ENCODE measurements at places on chromosomes 11 and 22.

DNA sequence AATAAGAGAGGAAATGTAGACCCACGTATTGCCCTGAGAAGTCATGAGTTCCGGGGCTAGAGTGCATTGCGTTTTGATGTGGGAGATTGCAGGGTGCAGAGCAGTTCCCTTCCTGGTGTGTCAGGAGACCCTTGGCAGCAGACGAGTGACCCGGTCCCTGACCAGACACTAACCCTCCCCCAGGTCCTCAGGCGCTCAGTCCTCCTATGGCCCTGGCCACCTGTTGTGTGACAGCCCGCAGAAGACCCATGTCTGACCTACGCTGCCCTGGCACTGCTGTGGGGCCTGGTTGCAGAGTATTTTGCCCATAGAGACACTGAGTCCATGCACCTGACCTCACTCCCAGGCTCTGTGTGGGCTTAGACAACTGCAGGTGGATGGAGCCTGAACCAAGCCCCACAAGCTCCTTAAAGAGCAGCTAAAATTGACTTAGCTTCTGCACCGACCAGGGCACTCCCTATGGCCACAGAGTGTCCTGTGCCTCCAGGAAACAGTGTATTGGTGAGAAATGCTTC lies 833.8 kb downstream of the TBC1D22A start:
- no peak for DNase-seq

GRCh38 chr22:36977401-36977861 lies 41.8 kb downstream of the TST start:
- DNase-seq = no peak

GRCh38 chr11:13962562-13963168 lies at the start of gene SPON1:
TSS of gene SPON1 (plus strand) at chr11:13962723. CDS start at chr11:13962905, 182 bp downstream.
- DNase-seq = no peak

GRCh38 chr11:19844806-19845205 lies 132.2 kb downstream of the NAV2 start:
- no peak for DNase-seq

DNA sequence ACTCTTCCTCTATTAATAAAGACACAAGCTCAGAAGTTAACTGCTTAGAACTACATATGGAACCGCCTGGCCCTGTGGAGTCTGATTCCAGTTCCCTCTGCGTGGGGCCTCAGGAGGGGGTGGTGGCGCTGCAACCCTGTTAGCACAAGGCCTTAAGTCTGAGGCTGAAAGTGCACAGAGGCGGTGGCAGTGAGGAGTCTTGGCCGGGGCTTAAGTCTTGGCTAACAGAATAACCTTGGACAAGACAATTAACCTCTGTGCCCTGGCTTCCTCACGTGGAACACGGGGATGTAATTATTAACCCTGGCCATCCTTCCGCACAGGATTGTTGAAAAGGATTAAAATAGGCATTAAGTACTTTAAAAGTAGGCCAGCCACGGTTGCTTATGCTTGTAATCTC lies 191.5 kb downstream of the CEP164 start:
- DNase-seq = no peak

DNA sequence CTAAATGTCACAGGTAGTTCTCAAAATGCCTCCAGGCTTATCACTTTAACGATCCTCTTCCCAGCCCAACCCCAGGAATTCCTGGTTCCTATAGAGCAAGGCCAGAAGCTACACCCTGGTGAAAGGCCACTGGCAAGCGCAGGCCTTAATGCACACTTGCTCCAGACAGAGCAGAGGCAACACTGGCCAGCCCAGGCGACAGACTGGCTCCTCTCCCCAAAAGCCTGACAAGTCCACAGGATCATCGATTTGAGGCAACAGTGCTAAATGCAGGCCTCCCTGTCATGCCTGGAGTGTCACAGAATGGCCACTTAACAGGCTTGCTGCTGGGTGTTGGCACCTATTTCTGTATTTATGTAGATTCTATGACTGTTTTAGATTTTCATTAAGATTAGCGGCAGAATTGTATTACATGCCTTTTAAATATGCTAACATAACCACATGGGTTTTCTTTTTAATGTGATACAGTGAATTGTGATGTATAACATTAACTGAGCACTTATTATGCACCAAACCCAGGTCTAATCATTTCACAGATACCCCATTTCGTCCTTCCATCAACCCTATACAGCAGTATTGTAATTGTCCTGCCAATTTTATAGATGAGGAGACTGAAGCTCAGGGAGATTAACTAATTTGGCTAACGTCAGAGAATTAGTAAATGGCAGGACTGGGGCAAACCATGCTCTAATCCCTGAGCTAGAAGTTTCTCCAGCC lies 38.6 kb downstream of the PACSIN2 start:
- DNase-seq = no peak

DNA sequence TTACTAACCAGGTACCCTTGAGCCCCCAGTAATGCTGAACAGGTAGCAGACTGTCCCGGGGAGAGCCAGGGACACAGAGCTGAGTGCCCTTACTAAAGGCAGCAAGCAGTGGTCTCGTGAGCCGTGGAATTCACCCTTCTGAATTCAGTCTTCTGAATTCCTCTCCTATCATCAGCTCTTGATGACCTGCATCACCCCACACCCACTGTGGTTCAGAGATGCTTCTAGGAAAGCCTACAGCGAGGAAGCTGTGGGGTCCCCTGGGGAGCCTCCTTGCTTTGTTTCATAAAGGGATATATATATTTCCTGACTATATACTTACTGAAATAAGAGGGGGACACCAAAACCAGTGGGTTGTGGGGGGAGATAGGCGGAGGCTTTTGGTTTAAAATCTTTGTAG lies 2.6 kb downstream of the SPATA19 start:
- DNase-seq = no peak

- DNase-seq = no peak
Measured at GRCh38 chr22:44386386-44387035, 73.8 kb upstream of the SHISAL1 start.

GRCh38 chr11:87125257-87125656 lies 87.5 kb downstream of the TMEM135 start:
- no peak for DNase-seq

- no peak for DNase-seq
Measured at GRCh38 chr11:86738568-86738967, 61.8 kb upstream of the PRSS23 start.

GRCh38 chr11:43397251-43397650 lies 38.5 kb downstream of the TTC17 start:
- DNase-seq = no peak

- no peak for DNase-seq
Measured at GRCh38 chr11:23919455-23919854, 577.4 kb upstream of the LUZP2 start.

- no peak for DNase-seq
Measured at GRCh38 chr22:46008836-46009596, 32.1 kb upstream of the WNT7B start.

DNA sequence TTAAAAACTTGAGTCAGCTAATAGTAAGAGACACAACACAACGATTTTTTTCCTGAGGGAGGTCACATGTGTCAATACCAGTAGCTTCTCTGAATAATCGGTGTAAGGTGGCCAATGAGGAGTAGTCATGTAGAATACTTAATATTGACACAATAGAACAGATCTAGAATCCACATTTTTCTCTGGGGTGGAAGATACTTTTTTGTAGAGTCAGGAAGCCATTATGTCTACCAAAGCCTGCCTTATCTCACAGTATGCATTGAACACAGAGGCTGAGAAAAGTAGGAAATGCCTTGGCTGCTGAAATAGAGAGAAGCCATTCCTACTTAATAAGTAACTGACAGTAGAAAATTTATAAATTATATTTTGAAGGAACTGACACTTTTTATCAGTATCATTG lies 725.0 kb downstream of the METTL15 start:
- DNase-seq = no peak

- DNase-seq = no peak
Measured at GRCh38 chr22:30662040-30662439, 5.6 kb downstream of the DUSP18 start.

GRCh38 chr22:16955081-16955480 lies 52.9 kb downstream of the GAB4 start:
- no peak for DNase-seq

- no peak for DNase-seq
Measured at GRCh38 chr22:36852056-36852973, 8.5 kb upstream of the NCF4 start.

DNA sequence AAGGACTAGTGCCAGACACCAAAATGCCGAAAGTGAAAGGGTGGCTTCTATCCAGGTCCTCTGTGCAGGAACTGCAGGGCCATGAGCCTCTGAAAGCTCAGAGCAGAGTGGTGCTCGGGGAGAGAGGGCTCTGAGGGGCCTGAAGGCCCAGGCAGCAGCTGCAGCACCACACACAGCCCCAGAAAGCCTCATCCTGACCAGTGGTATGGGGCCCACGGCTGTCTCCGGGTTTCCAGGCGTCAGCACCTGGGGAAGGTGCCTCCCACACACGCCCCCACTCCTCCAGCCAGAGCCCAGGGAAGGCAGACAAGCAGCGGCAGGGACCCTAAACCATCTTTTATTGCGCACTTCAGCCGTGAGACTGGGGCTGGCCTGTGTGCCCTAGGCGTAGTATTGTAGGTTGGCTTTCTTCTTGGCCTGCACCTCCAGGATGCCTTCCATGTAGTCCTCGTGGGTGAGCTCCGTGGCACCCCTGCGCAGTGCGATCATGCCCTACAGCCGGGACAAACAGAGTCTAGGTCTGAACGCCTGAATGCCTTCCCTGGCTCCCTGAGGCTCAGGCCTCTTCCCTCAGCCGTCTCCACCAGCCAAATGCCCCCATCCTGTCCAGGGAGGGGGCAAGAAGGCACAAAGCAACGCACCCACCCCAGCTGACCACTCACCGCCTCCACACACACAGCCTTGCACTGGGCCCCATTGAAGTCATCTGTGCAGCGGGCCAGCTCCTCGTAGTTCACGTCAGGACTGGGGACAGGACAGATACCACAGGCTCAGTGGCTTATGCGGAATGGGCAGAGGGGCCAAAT lies 7.6 kb downstream of the PSMC3 start:
- no peak for DNase-seq

DNA sequence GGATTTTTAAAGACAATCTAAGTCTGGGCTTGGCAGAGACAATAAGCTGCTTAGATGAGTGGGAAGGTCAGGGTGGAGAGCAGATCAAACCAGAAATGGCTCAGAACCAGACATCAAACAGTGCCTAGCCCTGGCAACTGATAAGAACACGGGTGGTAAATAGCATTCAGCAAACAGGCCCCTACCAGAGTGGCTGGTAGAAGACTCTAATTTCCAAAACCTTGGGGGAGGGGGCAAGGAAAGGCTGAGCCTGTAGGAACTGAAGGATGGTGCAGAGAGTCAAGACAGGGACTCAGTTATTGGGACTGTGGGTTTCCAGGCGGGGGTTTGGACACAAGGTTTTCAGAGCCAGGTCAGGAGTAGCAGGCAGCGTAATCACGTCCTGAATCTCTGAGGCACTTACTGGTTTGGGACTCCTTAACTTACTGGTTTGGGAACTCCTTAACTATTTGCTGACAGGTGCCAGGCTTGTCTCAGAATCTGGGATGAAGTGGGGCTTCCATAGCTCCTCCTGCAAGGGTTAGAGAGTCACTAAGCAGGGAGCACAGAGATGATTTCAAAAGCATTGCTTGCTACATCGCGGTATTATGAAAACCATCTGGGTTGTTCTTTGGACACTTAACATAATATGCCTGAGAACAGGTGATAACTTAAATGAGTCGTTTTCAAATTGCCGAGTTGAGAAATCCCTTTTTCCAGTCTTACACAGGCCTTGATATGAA lies 5.7 kb upstream of the ABTB2 start:
- DNase-seq = no peak

GRCh38 chr11:128552783-128553661 lies 34.3 kb downstream of the ETS1 start:
- no peak for DNase-seq

DNA sequence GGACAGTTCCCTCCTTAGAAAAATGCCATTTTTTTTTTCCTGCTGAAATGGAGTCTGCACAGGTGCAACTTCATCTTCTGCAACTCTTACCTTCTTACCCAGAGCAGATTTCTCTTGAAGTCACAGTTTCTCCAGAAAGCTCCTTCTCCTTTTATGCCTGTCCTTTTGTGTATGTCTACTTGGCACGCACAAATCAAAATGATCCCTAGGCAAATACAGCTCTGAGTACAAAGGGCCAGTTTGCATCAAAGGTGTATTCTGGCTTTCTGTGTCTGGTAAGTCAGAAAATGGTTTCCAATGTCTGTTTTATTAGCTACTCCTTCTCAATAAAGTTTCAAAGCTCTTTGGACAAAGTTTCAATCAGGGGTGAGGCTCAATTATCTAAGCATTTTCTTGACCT lies 2.5 kb downstream of the CLDN25 start:
- DNase-seq = no peak

- DNase-seq = no peak
Measured at GRCh38 chr11:106208760-106209159, 131.3 kb downstream of the AASDHPPT start.

GRCh38 chr11:84398017-84398626 lies 1112.0 kb upstream of the CCDC90B start:
- no peak for DNase-seq

DNA sequence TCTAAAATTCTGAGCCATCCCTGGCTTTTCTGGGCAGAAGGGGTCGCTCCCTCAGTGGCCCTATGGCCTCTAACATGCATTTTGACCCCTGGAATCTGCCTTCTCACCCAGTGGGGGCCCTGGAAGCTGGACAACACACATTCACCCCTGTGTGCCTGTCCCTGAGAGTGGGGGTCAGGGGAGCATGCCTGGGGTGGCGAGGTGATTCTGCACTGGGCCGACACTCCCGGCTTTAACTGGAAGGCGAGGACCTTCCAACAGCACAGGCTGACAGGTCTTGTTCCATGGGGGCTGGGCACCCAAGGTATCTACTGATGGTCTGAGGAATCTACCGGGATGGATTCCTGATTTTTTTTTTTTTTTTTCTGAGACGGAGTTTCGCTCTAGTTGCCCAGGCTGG lies 10.7 kb downstream of the PPM1F start:
- DNase-seq = no peak

DNA sequence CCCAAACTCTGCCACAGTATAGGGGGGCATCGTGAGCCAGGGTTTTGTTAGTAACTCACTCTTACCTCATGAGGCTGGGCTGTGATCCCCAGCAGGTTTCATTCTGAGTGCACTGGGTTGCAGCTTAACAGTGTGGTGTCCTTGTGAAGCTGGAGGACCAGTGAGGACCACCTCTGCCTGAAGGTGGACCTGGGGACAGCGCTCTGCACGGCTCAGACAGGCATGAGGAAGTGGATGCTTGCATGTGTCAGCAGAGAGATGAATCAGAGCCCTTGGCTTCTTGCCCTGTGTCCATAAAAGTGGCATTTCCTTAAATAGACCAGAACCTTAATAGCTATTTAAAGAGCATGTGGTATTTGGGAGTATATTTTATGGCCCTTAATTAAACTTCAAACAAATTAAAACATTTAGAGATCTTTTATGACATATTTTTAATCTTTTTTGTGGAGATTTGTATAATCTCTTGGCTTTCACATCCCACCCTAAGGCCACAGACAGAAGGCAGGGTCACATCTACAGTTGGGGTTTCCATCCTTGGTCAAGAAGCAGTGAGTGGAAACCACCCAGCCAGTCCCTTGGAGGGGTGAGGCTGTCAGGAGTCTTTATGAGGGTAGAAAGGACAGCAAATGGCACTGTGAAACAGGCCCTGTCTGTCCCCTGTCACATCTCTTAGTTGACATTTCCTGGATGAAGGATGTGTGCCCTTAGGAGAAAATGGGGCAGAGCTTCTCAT lies 24.8 kb upstream of the ADORA2A start:
- no peak for DNase-seq

- no peak for DNase-seq
Measured at GRCh38 chr11:12556155-12556554, 118.1 kb upstream of the TEAD1 start.
